ENCODE measurements at places on chromosomes 2 and 18. TPM values are rescaled to one million over a fixed set of nuclear protein-coding genes. Genes with fewer than 3 reads are reported as not detected.
A peak's percentile ranks its signal among the peaks of the same experiment; 100 is the strongest.

GRCh38 chr18:34764451-34764850, 54.4 kb downstream of the DTNA start:
- DNase-seq: no peak

DNA sequence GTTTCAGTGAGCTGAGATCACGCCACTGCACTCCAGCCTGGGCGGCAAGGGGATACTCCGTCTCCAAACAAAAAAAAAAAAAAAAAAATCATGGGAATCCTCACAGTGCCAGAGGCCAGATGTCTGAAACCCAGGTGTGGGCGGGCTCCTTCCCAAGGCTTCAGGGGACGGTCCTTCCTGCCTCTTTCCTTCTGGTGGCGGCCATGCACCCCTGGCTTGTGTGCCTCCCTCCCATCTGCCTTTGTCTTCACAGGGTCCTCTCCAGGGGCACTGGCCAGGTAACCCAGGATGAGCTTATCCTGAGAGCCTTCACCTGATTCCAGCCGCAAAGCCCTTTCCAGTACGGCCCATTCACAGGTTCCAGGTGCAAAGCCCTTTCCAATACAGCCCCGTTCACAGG, 40.9 kb upstream of the GPC1 start:
- DNase-seq: no peak

DNA sequence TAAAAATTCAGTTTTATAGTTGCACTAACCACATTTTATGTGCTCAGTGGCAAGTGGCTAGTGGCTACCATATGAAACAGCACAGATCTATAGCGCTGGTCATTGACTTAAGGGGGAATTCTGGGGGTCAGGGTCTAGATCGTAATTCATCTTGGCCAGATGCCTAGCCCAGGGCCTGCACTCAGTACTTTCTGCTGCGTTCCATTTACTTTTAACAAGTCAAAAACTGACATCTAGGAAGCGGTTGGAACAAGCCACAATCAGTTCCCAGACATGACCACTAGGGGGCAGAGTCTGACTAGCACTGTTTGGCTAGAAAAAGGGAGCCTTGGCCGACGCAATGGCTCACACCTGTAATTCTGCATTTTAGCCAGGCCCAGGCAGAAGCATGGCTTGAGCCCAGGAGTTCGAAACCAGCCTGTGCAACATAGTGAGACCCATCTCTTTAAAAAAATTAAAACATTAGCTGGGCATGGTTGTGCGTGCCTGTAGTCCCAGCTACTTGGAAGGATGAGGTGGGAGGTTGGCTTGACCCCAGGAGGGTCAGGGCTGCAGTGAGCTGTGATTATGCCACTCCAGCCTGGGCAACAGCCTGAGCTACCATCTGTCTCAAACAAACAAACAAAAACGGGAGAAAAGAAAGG, 9.0 kb upstream of the TMBIM1 start:
- peak; percentile 76 for DNase-seq

DNA sequence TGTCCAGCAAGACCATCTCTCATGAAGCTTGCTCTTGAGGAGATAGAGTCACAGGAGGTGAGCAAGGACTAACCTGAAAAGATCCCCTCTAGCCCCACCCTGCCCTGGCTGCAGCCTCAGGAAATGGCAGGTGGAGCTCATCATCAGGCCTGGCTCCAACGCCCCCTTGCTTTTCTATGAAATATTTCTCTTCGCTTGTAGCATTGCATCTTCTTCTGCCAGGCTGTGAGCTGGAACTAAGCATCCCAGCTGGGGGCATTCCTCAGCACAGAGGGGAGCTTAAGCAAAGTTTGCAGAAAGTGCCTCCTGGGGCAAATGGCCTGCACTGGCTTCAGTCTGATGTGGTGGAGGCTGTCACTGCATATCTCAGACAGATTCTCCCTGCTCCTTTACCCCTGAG, 90.1 kb upstream of the LGALSL start:
- no peak for DNase-seq

DNA sequence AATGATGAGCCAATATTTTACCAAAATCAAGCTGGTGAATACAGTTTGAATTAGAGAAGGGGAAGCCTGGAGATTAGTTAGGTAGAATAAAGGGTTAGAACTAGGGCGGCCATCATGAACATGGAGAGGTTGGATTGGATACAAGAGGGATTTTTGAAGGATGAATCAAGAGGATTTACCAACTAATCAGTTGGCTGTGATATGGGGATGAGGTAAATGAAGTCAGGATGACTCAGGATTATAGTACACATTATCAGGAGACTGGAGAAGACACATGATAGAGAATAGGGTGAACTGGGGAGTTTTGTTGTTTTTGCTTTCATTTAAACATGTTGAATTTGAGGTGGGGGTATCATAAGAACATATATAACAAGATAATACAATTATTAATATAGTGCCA, 73.8 kb upstream of the PROKR1 start:
- peak; percentile 25 for DNase-seq

DNA sequence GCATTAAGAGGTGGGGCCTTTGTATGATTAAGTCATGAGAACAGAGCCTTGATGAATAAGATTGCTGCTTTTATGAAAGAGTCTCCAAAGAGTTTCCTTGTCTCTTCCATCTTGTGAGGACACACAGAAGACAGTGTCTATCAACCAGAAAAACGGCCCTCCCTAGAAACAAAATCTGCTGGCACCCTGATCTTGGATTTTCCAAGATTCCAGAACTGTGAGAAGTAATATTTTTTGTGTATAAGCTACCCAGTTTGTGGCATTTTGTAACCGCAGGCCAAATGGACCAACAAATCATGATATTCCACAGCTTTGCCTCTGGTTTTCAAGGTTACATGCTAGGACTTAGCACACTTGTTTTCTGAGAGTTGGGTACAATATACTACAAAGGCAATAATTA, 687.8 kb downstream of the TDRD15 start:
- no peak for DNase-seq

GRCh38 chr2:128234613-128235012, 84.1 kb downstream of the HS6ST1 start:
- DNase-seq: no peak

- DNase-seq: no peak
Observed at GRCh38 chr2:20008703-20009102, 3.8 kb downstream of the MATN3 start.

- DNase-seq: no peak
Observed at GRCh38 chr2:239831001-239831731, 194.0 kb downstream of the NDUFA10 start.

- no peak for DNase-seq
Observed at GRCh38 chr2:161676902-161677496, 52.8 kb downstream of the SLC4A10 start.

- peak; percentile 48 for DNase-seq
Observed at GRCh38 chr2:179596018-179596417, 265.4 kb downstream of the ZNF385B start.

DNA sequence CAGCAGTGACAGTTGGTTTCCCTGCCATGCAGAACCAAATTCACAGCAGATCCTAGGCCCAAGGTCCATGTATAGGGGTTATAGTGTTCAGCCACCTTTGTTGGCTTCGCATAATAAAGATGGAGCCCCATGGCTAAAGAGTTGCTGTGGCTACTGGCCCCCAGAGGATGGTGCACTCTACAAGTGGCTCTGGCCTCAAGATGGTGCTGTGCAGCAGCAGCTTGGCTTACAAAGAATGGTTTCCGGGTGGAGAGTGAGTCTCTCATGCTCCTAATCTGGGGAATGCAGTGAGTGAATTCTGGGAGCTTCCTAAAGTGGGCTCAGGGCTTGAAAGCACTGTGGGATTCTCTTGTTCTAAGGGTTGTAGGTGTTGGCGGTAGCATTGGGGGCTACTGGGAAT, 1199.7 kb downstream of the CNTNAP5 start:
- no peak for DNase-seq

GRCh38 chr2:235852526-235852920, 315.7 kb downstream of the GBX2 start:
- DNase-seq: no peak

DNA sequence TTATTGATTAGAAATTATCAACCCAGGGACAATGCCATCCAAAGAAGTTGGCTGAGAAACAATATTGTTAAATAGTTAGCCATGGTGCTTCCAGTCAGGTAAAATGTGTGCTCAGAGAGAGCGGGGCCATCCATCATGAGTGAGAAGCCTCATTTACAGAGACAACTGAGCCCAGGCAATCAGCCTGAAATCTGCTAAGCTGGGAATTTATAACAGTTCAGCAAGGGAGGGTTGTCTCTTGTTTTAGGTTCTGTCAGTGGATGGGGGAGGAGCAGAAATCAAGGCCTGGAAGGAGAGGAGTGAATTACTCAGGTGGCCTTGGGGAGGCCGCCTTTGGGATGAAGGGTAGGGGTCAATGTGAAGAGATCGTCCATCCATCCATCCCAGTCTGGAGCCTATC, 102.5 kb upstream of the ST8SIA3 start:
- no peak for DNase-seq

DNA sequence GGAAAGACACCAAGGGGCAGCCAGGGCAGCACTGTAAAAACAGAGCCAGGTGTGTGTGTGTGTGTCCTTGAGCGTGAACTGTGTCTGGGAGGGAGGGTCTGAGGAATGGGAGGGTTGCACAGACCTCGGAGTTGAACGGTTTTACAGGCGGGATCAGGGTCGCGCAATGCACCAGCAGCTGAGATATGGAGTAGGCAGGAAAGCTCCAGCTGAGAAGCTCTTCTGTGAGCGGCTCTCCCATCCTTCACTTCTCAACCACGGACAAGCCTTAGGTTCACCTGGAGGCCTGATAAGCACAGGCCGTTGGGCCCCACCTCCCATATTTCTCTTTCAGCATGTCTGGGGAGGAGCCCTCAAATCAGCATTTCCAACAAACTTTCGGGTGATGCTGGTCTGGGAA, 12.1 kb downstream of the SERTAD2 start:
- DNase-seq: no peak

GRCh38 chr2:169721016-169721415, 12.6 kb upstream of the KLHL23 start:
- DNase-seq: no peak

GRCh38 chr18:75218065-75218923, 7.7 kb downstream of the TSHZ1 start:
- no peak for DNase-seq

DNA sequence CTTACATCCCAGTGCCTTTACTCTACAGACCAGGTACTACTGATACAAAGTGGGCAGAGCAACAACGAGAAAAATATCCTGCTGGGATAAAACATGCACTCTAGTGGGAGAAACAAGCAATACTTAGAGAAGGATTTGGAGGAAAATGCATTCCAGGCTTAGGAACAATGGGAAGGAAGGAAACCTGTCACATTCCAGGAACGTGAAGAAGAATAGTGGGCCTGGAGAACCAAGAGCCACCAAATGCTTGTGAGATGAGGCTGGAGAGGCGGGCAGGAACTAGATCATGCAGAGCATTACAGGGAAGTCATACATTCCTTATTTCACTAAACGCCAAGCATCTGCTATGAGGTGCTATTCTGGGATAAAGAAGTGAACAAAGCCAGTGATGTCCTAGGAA, 342.3 kb downstream of the DCC start:
- no peak for DNase-seq

DNA sequence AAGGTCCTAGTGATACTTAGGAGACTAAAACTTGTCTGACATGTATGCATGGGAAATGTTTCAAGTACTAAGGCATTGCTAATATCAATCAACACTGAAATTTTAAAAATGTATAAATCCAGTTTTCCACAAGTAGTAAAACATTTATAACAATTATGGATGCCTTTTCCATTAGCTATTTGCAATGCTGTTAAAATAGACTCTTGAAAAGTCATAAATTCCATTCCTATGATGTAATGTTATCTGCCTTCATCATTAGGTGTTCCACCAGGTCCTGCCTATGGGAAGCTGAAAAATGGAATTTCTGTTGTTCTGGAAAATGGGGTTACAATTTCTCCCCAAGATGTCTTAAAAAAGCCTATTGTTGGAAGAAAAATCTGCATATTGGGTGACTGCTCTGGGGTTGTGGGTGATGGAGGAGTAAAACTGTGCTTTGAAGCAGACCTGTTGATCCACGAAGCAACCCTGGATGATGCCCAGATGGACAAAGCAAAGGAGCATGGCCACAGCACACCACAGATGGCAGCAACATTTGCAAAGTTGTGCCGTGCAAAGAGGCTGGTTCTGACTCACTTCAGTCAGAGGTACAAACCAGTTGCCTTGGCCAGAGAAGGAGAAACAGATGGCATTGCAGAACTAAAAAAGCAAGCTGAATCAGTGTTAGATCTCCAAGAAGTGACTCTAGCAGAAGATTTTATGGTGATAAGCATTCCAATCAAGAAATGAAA, 18.7 kb downstream of the ELAC1 start:
- peak; percentile 71 for DNase-seq

DNA sequence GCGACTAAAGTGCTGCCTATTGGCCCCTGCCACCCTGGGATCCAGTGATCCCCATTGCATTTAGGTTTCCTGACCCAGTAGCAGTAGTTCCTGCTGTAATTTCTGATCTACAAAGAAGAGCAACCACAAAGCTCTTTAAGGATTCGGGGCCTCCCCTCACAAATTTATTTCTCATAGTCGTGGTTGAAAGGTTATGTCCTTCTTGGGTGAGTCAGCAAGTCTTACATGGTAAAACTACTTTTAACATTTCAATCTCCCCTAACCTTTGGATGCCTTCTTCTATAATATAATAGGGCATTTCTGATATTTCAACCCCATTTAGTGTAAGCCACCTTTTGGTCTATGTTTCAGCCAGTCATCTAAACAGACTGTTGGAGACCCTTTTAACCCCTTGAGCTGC, 14.9 kb downstream of the PIKFYVE start:
- peak; percentile 76 for DNase-seq

DNA sequence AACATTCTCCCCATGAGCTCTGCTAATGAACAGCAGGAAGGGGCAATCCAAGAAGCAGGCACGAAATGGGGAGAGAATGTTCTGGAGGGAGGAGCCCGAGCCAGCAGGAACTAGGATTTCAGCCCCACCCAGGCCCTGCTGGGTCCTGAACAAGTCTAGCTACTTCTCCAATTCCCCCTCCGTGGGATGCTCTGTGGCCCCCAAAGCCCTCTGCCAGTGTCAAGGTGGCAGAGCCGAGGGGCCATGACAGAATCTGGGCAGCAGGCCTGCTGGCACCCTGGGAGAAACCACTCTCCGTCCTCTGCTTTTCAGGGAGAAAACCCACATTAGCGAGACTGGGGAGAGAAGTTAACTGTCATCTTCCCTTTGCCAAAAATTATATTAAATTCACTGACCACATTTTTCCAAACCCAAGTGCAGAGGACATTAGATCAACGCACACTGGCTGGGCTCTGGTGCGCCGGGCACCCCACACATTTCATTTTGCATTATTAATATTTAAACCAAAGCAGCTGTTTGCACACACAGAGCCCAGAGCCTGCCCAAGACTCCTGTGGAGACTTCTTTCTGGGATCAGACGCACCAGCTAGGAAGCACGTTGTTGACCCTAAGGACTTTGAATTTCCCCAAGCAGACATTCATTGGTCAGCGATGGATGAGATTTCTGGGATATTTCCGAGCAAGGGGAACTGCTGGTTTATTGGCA, 80.2 kb upstream of the PKDCC start:
- DNase-seq: peak; percentile 15

- no peak for DNase-seq
Observed at GRCh38 chr2:216201692-216202306, 92.7 kb downstream of the XRCC5 start.

Gene ACOXL
- not detected for total RNA-seq

Gene EPB41L5
- 5.8 TPM for total RNA-seq

Gene NEURL3
- 1.1 TPM for total RNA-seq

Gene FIGN
- 1.5 TPM for total RNA-seq

Gene ANKAR
- 2.2 TPM for total RNA-seq

Gene ABCG8
- not detected for total RNA-seq

Gene TSPYL6
- total RNA-seq: not detected

Gene HOXD11
- total RNA-seq: 16.9 TPM

Gene HTR2B
- not detected for total RNA-seq

Gene POTEJ
- not detected for total RNA-seq

Gene KIAA2012
- total RNA-seq: not detected
